ENCODE measurements at places on chromosomes 6 and 20.
A peak's percentile ranks its signal among the peaks of the same experiment; 100 is the strongest.

DNA sequence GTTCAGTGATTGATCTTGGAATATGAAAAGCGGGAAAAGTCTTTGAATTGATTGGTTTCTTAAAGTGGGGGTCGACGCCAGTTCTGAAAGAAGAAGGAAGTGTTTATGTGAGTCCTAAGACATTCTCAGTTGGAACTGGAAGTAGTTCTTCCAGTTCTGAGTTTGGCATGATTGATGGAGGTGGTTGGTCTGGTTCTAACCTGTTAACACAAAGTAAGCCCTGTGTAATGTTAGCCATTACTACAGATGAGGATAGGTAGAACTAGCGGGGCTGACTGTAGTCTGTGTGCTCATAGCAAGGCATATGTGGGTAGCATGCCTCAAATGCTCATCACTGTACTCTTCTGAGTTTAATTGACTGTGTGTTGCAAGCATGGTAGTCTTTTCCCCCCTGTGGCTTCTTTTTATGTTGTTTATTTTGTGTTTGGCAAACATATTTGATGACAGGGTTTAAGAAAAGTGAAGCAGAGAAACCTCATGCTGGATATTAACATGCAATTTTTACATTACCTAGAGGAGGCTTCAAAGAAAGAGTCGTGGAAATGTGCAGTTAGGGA is 24.9 kb downstream of the CITED2 start:
- no peak for DNase-seq

- no peak for DNase-seq
Measured at GRCh38 chr20:62656197-62656918, 14.1 kb downstream of the SLCO4A1 start.

GRCh38 chr6:144314562-144314961 is 29.4 kb downstream of the UTRN start:
- DNase-seq: no peak

DNA sequence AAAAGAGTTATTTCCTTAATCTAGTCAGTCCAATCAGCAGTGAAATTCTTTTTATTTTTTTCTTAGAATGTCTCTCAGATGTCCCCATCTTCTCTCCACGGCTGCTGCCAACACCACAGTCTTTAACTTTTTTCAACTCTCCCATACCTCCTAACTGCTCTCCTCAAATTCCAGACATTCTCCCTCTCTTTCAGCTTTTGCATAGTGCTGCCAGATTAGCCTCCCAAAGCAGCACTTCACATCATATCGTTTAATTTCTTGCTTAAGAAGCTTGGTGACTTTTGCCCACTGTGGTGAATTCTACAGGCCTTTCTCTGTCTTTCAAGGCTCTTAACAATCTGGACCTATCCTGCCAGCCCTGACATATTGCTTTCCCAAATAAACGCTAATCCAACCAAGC is 233.4 kb downstream of the UST start:
- no peak for DNase-seq

- DNase-seq: no peak
Measured at GRCh38 chr6:106300020-106300780, 25.4 kb downstream of the ATG5 start.

GRCh38 chr6:23031986-23032385 is 462.6 kb downstream of the HDGFL1 start:
- no peak for DNase-seq

DNA sequence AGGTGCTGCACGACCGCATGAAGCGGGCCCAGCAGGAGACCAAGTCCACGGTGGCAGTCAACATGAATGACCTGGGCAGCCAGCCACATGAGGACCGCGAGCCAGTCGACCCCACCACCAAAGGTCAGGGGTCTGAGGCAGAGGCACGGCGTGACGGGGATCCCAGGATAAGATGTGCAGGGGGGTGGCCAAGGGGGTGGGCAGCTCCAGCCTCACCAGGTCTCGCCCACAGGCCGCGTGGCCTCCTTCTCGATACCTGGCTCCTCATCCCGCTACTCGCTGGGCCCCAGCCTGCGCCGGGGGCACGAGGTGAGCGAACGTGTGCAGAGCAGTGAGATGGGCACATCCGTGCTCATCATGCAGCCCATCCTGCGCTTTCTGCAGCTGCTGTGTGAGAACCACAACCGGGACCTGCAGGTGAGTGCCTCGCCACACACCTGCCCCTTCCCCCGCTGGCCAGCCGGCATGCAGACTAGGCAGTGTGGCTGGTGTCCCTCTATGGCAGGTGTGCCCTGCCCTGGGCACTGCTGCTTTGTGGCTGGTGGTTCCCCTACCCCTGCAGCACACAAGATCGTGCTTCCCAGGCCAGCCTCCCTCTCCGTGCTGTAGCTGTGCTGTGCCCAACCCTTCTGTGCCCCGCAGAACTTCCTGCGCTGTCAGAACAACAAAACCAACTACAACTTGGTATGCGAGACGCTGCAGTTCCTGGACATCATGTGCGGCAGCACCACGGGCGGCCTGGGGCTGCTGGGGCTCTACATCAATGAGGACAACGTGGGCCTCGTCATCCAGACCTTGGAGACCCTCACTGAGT is 25.9 kb downstream of the UQCC2 start:
- no peak for DNase-seq

DNA sequence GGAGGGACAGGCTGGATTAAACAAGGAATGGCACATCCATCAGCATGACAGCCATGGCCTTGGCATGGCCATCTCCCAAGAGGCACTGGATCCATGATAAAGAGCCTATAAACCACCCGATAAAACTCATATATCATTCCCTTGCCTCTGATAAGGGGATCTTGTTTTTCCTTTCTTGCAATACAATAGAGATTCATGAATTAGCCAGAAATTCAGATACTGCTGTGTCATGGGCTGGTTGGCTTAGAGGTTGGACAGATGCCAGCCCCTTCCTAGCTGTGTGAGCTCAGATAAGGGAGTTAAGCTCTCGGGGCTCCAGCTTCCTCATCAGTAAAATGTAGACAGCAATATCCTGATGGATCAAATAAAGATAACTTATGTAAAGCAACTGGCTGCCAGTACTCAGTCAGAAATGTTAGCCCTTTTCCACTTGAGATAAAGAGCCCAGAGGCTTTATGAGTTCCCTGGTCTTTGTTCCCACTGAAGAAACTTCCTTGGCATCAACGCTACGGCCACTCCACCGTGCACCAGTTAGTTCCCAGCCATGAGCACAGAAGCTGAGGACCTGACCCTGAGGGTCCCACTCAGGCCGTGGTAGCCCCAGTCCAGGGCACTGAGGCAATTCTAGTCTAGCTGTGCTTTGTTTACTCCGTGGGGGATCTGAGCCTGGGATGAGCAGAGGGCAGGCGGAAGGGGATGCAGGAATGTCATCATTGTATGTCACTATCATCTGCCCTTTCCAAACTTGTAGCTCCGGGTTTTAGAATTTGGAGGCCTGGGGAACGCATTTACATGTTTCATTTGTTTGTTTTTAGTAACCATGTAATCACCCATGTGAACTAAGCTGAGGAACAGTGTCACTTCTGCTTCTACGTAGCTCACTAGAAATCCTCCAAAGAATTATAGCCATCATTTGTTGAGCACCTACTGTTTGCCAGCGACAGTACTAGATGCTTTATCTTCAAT is 67.2 kb upstream of the TBC1D7 start:
- no peak for DNase-seq

- no peak for DNase-seq
Measured at GRCh38 chr6:5941188-5941587, 65.5 kb downstream of the NRN1 start.

GRCh38 chr6:29919506-29920445 is 22.6 kb upstream of the HLA-A start:
- DNase-seq: no peak

GRCh38 chr6:586553-586952 is 70.3 kb downstream of the HUS1B start:
- no peak for DNase-seq

- DNase-seq: peak; percentile 1
Measured at GRCh38 chr6:47047479-47048407, 5.6 kb upstream of the ADGRF1 start.

- DNase-seq: no peak
Measured at GRCh38 chr6:2086326-2086965, 159.0 kb downstream of the GMDS start.

DNA sequence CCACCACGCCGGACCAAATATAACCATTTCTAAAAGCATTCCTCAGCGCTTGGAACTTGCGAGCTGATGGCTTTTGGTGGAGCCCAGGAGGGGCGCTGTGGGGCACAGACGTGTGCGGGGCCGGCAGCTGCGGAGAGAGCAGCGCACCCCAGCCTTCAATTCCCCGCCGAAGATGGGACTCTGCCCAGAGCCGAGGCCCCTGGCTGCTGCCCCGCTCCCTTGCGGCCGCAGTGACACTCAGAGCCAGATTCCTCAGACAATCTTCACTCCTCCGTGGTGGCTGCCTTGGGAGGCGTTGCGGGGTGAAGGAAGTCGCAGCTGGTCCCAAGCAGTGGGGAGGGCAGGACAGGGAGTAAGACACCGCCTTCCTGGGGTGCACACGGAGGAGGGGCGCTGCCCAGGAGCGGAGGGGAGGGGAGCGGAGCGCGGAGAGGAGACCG is 87.7 kb downstream of the TMEM242 start:
- peak; percentile 33 for DNase-seq

DNA sequence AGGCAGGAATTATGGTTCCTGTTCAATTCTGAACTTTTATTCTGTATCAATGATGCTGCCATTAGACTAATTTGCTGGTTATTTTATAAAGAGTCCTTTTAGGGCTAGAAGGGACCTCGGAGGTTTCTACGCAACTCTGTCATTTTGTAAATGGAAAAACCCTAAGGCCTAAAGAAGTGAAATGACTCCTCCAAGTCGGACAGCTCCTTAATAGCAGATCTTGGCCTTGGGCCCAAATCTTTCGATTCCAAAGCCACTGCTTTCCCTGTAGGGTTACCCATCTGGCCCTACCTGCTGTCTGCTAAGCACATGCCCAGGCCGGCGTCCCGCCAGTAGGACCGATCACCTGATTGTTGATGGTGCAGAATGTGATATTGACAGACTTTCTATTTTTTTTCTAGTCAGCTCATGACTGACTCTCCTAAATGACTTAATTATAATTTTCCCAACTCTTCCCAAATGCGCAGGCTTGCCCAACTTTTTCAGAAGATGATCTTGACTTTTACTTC is 40.2 kb downstream of the PLEKHG1 start:
- no peak for DNase-seq

DNA sequence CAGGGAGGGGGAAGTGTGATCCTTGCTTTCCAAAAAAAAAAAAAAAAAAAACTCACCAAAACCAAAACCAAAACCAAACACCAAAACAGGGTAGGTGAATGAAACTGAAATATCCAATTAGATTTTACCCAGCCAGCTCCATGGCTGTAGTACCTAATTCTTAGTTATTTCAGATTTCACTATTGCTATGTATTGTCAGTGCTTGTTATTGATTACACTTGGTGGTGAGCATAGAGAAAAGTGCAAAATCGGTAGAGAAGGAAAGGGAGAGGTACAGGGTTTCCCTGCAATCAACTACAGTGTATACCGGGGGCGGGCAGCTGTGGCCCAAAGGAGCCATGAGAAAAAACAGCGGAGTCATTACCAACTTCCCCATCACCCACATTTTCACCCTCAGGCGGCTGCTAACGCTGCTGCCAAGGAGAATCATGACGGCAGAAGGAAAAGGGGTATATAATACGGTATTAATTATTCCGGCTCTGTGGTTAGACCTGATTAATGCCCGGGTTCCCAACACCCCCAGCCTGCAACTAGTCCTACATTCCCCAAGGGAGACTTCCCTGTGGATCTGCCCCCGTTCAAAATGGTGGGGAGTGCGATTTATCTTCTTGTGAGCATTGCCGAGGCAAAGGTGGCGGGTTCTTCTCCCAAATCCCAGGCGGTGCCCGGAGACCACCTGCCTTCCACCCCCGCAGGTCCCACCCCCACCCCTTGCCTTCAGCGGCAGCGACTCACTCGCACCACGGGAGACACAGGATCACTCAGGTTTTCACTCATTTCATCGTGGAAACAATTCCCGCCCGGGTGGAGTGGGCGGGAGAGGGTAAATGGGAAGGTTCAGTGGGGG is at the start of gene C6orf62:
C6orf62 (minus strand) TSS at position 30 of the 847 bp plus-strand sequence. CDS start 486 bp downstream, outside the sequence.
- peak; percentile 22 for DNase-seq

DNA sequence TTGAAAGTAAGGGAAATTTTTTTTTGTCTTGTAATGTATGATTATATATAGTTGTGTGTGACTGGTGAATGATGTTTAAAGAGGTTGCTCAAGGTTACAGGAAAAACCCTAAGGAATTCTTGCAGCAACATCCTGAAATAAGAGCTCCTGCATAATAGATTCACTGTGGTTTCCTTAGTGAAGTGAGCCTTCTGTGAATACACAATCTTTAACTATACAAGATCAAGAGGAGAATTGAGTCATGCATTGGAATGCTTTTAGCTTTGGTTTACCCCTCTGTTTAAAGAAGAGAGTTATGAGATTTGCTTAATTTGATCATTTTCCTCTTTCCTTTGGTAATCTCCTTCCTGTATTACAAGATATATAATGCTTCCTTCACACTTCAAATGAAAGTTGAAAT is 141.6 kb upstream of the EYA4 start:
- no peak for DNase-seq

GRCh38 chr6:55524441-55524840 is 54.6 kb downstream of the HMGCLL1 start:
- no peak for DNase-seq
